ENCODE measurements at places on chromosomes 7 and 10.

DNA sequence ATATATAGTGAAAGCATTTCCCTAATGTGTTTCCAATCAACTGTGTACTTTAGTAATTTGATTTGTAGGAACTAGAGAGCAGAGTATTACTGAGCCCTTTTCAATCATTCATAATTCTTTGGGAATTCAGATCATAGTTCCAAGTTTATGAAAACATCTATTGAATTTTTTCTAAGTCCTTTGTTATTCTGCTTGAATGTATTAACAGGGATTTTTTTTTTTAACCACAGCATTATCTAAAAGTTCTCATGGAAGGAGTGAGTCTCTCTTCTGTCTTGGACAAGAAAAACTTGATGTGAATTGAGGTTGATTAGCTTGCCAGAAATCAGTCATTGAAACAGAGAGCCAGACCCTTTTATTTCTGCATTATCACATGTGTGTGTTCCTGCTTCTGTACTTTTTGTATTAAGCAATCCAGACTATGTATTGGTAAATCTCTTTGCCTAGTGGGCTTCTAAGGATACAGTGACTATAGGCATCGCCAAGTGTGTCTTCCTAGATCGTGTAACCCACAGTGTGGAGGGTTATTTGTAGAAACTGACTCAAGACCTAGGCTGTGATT lies 59.9 kb downstream of the BMPER start:
- DNase-seq = no peak

DNA sequence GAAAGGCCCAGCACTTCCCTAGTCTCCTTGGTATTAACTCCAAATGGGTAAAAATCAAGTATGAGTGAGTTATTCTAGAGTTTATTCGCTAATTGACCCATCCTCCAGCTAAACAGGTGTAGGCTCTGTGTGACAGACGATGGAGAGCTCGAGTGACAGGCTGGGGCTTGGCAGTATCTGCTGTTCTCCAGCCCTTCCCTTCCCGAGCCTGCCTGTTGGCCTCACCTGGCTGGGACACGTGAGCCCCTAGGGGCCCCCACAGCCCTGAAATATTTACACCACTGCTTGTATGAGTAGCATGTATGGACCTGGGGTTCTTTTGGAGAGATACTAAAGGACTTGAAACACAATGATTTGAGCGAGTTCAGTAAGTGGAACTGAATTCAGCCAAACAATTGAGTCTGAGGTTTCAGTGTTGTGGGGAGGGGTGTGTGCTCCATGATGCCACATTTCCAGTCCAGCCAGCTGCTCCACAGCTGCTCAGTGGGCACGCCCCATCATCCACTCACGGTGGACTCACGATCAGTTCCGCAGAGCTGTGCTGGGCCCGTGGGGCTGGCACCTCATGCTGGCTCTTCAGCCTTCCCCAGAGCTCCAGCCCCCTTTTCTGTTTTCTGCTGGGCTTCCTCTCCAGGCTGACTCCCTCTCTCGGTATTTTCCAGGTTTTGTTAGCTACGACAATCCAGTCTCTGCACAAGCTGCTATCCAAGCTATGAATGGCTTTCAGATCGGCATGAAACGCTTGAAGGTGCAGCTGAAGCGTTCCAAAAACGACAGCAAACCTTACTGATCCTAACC lies 283.0 kb downstream of the USP6NL start:
- no peak for DNase-seq

DNA sequence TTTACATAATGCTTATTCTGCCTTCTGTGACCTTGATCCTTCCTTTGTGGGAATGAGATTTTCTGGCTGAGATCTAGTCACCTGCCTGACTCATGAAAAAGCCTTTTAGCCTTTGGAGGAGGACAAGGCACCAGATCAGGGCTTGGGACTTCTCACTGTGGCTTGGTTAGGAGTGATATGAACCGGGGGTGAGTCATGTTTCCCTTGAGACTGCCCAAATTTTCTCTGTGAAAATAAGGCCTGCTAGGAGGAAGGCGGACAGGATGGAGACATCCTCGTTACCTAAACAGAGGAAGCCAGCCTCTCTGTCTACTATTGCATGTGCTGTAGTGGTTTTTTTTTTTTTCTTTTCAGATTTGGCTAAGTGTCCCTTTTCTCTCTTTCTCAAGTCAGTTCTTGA lies 57.8 kb downstream of the EVX1 start:
- no peak for DNase-seq

GRCh38 chr10:56327118-56327517 lies 33.9 kb downstream of the ZWINT start:
- DNase-seq = no peak

GRCh38 chr10:7561985-7562384 lies 104.8 kb downstream of the ITIH5 start:
- no peak for DNase-seq

Data from T1000 (cell line).